Stimulated activated CD8-positive, alpha-beta memory T cell treated with anti-CD3 and anti-CD28 coated beads, Interleukin-15, amount 100 ng/mL, for 1 hour (primary cell): ENCODE measurements at places on chromosomes 7 and 10.

- DNase-seq: no peak
These were observed 128.4 kb upstream of the ZNF746 start for GRCh38 chr7:149625947-149626392.

GRCh38 chr7:123846217-123846891, 1.4 kb downstream of the HYAL4 start:
- DNase-seq: no peak

- DNase-seq: no peak
These were observed 287.5 kb upstream of the KLF14 start for GRCh38 chr7:131021460-131021859.

DNA sequence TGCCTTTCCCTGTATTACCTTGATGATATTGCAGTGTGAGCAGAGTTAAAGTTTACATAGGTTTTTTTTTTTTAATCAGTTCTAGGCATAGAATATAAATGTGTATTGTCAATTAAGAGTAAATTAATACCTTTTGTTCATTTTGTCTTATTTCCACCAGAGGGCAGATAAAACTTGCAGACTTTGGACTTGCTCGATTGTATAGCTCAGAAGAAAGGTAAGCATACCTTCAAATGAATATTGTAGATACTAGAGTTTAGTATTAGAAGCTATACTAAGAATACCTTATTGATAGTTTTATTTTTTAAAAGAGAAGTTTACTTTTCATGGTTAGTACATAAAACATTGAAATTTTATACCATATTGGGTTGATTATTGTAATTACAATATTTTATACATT, 86.8 kb downstream of the MPLKIP start:
- DNase-seq: no peak

- no peak for DNase-seq
These were observed 3.8 kb upstream of the SAP25 start for GRCh38 chr7:100577507-100577906.

DNA sequence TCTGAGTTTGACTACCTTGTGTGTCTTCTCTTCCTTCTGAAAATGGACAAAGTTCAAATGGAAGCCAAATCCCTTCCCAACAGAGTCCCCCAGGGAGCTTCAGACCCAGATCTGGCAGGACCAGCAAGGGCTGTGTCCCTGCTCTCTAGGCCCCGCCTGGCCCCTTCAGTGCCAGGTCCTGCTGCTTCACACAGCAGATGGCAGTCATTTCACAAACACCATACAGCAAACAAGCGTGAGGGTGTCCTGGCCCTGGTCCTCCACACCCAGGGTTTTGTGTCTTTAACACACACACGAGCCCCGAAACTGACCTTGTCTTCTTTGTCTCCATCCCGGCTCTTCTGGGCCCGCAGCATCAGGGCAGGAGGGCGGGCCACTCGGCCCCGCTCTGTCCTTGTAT, 145.0 kb downstream of the TCERG1L start:
- no peak for DNase-seq

- DNase-seq: no peak
These were observed 249.6 kb downstream of the VTI1A start for GRCh38 chr10:112696592-112696991.

DNA sequence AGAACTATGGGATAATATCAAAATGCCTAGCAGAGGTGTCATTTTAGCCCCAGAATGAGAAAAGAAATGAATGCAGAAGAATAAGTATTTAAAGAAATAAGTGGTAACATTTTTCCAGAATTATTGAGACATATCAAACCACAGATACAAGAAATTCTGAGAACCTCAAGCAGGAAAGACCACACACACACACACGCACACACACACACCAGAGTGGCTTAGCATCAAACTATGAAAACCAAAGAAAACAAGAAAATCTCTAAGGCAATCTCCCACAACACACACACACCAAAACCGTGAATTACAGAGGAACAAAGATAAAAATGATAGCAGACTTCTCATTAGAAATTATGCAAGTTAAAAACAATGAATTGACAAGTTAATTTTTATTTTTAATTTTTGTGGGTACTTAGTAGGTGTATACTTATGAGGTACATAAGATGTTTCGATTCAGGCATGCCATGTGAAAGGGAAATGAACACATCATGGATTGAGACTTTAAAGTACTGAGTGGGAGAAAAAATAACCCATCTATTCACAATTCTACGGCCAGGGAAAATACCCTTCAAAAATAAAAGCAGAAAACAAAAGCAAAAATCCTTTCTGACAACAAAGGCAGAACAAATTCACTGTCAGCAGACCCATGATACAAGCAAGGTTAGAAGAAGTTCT, 14.6 kb downstream of the PPIF start:
- DNase-seq: no peak

- no peak for DNase-seq
These were observed 166.0 kb downstream of the FANK1 start for GRCh38 chr10:126062131-126063032.

DNA sequence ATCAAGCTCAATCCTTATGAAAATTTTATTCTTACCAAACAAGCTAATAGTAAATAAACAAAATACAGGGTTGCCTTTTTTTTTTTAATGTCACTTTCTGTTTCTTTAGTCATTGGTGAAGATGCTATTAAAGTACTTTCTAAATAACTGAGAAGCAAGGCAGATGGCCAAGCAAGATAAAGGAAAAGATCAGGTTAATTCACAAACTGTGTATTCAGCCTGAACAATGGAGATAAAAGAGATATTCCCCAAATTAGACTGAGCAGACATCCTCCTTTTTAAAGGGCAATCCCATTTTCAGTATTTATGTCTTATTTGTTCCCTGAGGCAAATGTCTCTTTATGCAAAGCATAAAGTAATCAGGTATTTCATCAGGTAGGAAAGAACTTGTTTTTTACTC, 23.1 kb upstream of the XRCC2 start:
- DNase-seq: no peak

GRCh38 chr10:100182908-100183307, 2.9 kb downstream of the ERLIN1 start:
- no peak for DNase-seq

DNA sequence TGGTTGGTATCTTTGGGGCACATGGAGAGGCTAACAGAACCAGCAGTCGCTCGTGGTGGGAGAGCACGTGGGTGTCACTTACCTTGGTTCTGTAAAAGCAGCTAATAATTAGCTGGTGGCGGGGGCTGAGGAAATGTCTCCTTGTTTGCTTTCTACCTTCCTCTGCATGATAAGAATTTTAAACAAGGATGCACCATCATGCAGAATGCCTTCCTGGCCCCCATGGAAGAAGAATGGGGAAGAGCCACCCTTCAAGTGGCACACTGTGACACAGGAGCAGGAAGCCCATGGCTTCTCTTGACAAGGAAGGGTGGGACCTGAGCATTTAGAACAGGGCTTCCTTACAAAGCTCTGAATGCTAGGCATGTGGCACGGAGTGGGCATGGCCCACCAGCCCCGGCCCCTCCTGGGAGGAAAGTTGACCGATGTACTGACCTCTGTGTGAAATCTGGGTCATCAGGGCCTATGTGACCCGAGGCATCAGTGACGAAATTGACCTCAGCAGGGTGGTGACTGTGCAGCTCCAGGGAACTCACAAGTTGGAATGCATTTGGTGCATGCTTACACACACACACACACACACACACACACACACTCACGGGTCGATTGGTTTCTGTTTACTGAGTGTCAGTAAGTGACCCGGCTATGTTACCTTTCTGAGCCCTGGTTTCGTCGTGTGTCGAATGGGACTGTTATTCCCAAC, 116.9 kb upstream of the ANLN start:
- no peak for DNase-seq

GRCh38 chr7:151736403-151736909, 140.5 kb downstream of the PRKAG2 start:
- DNase-seq: no peak

DNA sequence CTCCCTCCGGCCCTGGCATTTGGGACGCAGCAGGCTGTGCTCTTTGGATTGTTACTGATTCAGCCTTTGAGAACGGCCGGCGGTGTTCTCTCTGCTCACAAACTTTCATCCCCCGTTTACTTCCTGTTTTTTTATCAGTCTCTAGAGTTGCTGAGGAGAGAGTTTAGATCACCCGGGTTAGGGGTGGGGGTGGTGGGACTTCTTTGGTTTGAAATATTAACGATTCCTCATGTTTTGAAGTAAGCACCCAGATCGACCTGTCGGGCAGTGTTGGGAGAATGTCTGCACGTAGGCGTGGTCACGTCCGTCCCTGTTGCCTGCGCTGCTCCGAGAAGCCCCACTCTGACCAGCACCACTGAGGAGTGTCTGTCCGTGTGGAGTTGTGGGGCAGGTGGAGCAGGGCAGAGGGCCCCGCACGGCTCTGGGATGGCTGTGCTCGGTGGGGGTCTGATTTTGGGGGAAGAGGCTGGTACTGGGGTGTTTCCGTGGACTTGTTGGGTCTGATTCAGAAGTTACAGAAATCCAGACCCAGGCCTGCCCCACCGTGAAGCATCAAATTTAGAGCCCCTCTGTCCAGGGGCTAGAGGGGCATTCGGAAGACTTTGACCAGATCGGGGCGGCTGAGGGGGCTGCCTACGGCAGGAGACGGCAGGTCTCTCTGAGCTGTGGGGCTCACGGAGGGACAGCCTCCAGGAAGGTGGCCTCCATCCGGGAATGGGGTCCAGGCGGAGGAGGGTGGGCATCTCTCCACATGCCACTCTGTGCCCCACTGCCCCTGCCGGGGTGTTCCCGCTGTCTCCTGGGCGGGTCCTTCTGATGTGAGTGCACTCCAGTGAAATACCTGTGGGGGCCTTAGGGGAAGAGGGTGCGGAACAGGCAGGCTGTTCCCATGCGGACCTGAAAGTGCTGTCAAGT, 7.4 kb downstream of the INPP5A start:
- no peak for DNase-seq

DNA sequence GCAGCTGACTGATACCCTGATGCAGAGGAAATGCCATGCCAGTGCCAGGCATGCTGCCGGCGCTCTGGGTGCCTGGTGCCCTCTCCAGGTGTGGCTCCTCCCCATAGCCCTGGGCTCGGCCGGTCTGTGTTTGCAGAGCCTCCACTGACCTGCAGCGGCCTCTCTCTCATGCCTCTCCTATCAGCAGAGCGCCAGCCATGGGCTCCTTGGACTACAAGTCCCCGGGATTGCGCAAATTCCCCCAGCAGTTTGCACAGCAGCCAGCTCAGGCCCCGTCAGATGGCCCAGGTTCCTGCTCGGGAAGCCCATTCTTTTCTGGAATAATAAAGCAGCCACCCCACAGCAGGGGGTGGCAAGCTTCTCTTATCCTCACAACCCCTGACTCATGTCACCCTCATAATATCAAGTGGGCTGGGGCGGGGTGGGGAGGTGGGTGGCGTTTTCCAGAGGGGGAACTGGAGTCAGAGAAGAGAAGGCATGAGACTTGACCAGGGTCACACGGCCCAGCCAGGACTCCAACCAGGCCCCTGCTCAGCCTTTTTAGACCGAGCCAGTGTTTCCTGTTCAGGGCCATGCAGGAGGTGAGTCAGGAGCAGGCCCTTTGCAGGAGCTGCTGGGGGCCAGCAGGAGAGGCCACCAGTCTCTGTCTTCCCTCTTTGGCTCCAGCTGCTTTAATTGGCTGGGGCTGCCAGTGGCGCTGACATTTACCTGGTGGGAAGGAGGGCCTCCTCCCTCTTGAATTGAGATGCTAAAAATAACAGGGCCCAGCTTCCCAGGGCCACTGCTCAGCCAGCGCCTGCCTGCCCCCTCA, 58.6 kb downstream of the ZMIZ1 start:
- no peak for DNase-seq

DNA sequence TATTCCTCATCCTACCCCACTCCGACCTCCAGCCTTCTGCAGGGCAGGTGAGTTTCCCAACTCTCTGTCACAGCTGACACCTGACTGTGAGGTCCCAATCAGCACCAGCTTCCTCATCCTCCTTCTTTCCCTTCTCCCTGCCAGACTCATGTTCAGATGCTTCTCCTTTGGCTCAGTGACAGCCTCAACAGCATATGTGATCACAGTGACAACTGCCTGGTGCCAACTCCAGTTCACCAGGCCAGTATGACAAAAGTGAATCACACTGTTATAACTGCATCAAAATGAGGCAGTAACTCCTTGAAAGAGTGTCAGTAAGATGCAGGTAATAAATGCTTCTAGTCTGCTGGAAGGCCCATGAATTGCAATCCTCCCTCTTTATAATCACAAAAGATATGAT, 46.8 kb upstream of the NFE2L3 start:
- no peak for DNase-seq

DNA sequence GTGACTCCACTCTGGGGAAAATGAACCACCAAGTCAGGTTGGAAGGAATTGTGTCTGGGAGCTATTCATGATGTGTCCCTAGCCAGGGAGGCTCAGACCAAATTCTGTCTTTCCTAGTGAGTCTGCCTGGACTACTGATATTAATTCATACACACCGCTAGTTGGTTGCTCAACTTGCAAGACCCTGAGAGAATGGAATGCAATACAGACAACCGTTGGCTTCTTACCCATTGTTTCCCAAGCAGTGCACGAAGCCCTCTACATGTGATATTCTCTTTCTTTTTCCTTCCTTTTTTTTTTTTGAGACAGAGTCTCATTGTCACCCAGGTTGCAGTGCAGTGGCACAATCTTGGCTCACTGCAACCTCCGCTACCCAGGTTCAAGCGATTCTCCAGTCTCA, 19.4 kb upstream of the SRGN start:
- no peak for DNase-seq

DNA sequence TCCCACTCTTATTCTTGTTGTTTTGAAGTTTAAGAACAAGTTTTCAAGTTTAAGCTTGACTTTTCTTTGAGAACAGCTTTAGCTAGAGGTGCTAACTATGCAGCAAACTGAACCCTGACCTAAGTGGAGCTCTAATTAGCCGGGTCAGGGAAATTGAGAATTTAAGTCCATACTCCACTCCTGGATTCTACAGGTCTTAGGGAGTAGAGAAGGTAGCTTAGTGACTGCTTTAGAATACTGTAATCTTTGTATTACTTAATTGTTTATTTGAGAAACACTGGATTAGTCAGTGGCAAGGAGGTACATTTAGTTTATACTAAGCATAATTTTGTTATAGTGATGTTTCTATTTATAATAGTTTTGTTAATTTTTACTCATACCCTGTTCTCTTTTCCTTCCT, 74.6 kb upstream of the STRIP2 start:
- DNase-seq: no peak

DNA sequence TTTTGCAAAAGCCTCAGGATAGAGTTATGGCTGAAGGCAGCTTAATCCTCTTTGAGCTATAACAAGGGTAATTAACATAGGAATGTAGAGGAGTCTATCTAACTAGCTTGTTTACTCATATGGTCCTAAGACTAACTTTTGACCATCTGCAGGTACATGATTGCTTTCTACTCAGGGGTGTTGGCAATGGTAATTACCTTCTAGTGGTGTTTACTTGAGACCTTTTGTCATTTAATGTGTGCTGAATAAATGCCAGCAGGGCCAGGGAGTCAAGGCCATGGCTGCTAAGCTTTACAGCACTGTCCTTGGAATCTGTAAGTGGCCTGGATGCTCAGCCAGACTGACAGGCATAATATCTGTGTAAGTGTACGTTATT, 1325.0 kb downstream of the XPNPEP1 start:
- no peak for DNase-seq

- DNase-seq: no peak
These were observed 10.3 kb upstream of the KCNK18 start for GRCh38 chr10:117186832-117187615.

GRCh38 chr10:5442990-5443370, 30.6 kb downstream of the NET1 start:
- no peak for DNase-seq
